T-cell (primary cell): ENCODE measurements at places on chromosomes 16 and 17.
A peak's percentile ranks its signal among the peaks of the same experiment; 100 is the strongest.

DNA sequence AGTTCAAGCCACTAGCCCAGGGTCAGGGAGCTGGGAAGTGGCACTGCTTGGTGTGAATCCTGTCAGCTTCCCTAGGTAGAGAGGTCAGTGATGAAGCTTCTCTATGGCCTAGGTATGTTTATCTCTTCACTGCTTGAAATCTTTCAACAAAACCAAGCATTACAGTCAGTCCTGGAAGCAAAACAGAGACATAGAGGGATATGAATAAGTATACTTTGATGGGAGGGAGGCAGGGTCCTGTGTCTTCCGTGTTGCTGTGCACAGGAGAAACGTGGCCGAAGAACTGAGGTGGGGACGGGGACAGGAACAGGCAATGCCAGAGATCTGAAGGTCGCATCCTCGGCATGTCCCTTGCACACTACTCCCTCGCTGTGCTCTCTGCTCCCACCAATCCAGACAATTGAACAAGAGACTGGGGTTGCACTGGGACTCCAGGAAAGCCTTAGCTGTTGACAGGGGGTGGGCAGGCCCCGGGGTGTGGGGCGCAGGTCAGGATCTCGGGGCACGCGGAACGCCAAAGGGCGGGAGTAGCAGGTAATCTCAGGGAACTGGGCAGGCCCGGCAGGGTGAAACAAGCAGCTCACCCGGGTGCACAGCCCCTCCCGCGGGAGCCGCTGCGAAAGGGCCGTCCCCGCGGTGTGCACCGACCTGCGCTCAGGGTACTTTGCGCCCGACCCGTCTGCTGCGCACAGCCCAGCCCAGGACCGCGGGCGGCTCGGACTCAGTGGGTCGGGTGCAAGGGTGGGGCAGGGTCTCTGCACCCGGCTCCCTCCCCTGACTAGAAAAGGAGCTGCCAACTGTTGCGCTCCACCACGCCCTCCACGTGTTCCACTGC is at the start of gene MT1H:
Gene MT1H (plus strand): TSS at position 810 of the 835 bp plus-strand sequence. CDS start 71 bp downstream, outside the sequence.
- H3K27ac ChIP-seq = no peak within 1 kb of the TSS
- no peak within 1 kb of the TSS for H3K4me3 ChIP-seq
- H3K36me3 ChIP-seq = no peaks in the 10 kb centered on the region
- H3K4me1 ChIP-seq = no peaks in the 10 kb centered on the region

GRCh38 chr17:42225646-42226045 is 31.4 kb upstream of the GHDC start:
- H3K4me1 ChIP-seq = no peaks in the 10 kb centered on the region
- no peak overlapping the region for H3K27ac ChIP-seq
- no peak overlapping the region for H3K4me3 ChIP-seq
- peaks cover 59% of the 10 kb centered on the region for H3K36me3 ChIP-seq
- DNase-seq = no peak
- H3K27me3 ChIP-seq = no peaks in the 10 kb centered on the region

- DNase-seq = peak; percentile 64
- peaks cover 12% of the 10 kb centered on the region for H3K4me1 ChIP-seq
- peaks cover 12% of the 10 kb centered on the region for H3K36me3 ChIP-seq
These were observed 11.4 kb downstream of the DYNC1LI2 start for GRCh38 chr16:66740010-66740409.

DNA sequence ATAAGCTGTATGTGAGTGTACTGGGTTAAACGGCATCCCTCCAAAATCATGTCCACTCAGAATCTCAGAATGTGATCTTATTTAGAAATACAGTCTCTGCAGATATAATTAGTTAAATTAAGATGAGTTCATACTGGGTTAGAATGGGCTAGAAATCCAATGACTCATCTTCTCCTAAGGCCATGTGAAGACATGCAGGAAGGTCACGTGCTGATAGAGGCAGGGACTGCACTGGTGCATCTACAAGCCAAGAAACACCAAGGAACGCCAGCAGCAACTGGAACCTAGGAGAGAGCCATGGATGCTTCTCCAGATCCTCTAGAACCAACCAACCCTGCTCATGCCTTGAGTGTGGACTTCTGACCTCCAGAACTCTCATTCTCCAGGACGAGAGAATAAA is 241.0 kb downstream of the XYLT1 start:
- H3K27me3 ChIP-seq = no peaks in the 10 kb centered on the region
- H3K4me3 ChIP-seq = no peak overlapping the region
- no peaks in the 10 kb centered on the region for H3K36me3 ChIP-seq
- H3K4me1 ChIP-seq = no peaks in the 10 kb centered on the region
- no peak overlapping the region for H3K27ac ChIP-seq

GRCh38 chr16:84226026-84226425 is 13.8 kb downstream of the KCNG4 start:
- H3K4me3 ChIP-seq = no peak overlapping the region
- H3K27ac ChIP-seq = no peak overlapping the region
- no peak for DNase-seq
- H3K4me1 ChIP-seq = no peaks in the 10 kb centered on the region
- peaks cover 55% of the 10 kb centered on the region for H3K27me3 ChIP-seq
